AG20443 (cell line): ENCODE measurements at places on chromosomes 4 and X.

GRCh38 chr4:123018396-123018775 lies 96.0 kb upstream of the NUDT6 start:
- no peak for DNase-seq

GRCh38 chr4:178778496-178778895 lies 1336.3 kb upstream of the AGA start:
- DNase-seq: no peak

DNA sequence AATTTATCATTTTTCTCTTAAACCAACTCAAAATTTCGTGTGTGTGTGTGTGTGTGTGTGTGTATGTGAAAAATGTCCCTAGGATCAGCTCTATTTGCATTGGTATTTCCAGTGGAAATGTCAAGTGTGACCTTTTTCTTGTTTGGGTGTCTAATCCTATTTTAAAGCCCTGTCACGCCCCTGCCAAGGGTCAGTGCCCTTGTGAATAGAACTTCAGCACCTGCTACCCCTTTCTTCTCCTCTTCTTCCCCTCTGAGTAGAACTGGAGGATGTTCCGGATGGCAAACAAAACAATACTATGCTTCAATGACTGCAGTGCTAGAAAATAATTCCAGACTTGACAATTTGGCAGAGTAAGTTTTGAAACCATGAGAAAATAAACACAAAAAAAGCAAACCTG lies 67.3 kb downstream of the SPRY1 start:
- no peak for DNase-seq

GRCh38 chr4:78129383-78130108 lies 72.4 kb downstream of the FRAS1 start:
- no peak for DNase-seq

DNA sequence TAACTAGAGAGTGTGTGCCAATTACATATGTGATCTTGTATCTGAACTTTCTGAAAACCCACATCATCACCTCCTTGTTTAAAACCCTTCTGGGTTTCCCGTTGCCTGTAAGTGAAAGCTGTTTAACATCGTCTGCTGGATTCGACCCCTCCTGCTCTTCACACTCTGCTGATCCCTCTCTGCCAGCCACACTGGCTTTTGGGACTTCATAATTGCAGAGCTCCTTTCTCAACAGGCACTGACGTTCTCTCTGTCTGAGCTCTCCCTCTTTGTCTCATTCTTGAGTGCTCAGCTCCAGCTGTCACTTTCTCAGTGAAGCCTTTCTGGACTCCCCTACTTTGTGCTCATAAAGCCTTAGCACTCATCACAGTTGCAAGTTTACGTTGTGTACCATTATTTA lies 153.9 kb downstream of the CEP135 start:
- DNase-seq: no peak

DNA sequence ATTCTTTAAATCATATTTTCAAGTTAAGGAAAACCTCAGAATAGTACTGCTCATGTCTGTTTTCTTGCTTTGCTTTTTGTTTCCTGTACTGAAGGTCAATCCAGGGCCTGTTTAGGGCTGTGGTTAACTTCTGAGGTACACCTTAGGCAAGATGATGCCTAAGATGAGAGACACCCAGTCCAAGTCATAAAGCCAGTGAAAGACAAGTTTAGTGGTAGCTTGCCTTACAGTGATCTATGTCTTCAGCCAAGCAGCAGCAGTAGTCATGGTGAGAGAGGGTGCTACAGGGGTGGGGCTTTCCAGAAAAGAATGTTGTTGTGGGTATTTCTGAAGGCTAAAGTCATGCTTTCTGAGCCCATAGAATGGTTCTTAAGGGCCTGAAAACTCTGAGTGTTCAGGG lies 173.7 kb downstream of the VSIG4 start:
- no peak for DNase-seq

- no peak for DNase-seq
Measured at GRCh38 chr4:176077561-176077960, 11.9 kb downstream of the WDR17 start.

DNA sequence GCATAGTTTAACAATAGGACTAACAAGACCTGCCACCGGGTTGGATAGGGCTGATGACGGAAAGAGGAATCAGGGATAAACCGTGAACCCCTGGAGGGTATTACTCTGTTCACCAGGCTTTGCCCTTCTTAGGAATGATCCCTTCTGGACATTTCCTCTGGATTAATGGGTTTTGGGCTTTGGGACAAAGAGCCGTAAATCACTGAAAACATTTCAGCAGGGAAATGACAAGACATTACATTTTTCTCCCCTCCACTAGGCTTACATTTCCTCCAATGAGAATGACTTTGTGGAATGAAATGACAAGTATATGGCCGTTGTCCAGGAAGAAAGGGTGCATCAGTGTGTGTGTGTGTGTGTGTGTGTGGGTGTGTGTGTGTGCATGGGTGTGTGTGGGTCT lies 25.9 kb upstream of the RBPJ start:
- no peak for DNase-seq

DNA sequence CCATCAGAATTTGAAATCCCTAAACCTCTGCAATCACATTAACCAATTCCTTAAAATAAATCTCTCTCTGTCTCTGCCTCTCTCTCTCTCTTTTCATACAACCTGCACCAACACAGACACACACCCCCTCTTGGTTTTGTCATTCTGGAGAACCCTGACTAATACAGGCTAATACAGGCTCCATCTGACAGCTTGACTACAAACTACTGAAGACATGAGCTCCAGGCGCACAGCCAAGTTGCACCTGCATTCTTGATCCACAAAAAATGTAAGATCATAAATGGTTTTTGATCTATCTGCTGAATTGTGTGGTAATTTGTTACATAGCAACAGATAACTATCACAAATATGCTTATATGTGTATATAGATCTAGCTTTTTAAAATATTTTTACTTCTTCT lies 2414.2 kb downstream of the PCDH7 start:
- DNase-seq: no peak

DNA sequence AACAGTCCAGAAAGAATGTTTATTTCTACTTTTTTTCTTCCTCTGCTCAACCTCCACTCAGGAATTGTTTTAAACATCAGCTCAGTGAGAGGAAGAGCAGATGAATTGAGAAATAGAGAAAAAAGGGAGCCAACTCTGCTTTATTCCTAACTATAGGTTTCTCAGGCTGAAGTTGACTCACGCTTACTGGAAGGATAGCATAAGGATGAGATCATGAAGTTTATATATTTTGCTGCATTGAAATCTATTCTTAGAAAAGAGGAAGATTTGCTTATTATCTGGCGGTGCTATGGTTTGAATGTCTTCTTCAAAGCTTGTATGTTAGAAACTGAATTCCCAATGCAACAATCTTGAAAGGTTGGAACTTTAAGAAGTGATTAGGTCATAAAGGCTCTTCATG lies 1673.4 kb upstream of the PCDH7 start:
- DNase-seq: no peak

DNA sequence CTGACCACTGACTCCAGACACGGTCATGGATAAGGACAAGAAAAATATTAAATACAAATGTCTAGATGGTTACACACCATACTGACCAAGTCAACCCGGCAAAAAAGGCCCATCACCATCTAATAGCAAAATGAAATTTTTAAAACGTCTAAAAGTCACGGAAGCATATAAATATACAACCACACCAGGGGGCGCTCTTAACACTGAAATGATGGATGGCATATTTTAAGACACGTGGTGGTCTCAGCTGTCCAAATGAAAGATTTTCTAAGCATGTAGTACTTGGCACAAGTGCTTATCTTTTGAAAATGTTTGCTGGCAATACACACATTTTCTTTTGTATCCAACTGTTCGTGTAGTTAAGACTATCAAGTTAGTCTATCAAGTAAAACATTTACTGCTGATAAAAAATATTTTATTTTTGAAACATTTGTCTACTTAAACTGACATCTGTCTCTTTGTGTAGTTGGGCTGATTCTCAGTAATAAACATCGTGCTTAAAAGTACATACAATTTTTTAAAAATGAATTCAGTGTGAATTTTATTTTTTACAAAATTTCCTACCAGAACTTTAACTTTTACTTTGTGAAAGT lies 64.6 kb downstream of the COX7B2 start:
- DNase-seq: peak; percentile 18

GRCh38 chrX:15292861-15293260 lies 22.6 kb downstream of the ASB11 start:
- DNase-seq: no peak

GRCh38 chrX:63656871-63657580 lies 128.0 kb downstream of the ARHGEF9 start:
- peak; percentile 51 for DNase-seq

GRCh38 chrX:149286940-149287349 lies 218.2 kb downstream of the IDS start:
- DNase-seq: peak; percentile 47

GRCh38 chrX:41468647-41469323 lies 21.6 kb downstream of the NYX start:
- no peak for DNase-seq

DNA sequence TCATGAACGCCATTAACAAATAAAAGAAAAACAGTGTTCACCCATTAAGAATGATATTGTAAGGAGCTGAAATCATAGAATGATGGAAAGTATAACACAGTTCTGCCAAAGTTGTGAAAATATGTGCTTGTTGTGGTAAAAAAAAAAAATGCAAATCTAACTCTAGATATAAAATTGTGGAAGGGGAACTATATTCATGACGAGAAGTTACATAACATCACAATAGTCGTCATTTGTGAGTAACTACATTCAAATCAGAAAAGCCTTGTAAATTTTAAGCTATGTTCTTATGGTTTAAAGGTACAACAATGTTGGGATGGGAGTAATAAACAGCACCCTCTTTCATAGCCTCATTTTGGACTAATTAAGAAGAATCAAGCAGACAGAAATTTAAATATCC lies 57.6 kb upstream of the PRDM8 start:
- DNase-seq: no peak

DNA sequence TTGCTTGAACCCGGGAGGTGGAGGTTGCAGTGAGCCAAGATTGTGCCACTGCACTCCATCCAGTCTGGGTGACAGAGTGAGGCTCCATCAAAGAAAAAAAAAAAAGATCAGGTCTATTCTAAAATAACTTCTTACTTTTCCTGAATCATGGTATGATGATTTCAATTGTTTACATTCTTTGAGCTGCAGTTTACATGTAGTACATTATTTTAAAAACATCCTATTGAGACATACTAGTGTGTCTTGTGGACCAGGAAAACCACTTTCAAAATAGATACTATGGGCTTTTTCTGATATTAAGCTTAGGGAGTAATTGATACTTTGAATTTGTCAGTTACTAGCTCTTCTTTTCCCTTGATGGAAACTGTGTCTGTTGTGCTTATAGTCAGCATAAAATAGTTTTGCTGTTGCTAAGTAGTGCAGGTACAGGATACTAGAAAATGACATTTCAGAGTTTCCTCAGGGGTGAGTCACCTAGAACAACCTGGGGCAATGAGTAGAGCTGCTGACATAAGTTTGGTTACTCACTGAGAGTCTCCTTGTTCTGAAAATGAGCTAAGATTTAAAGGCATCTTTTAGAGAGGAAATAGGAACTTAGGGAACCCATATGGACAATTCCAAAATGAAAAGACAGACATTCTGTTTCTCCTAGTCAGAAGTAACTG lies 53.2 kb upstream of the C4orf54 start:
- no peak for DNase-seq

DNA sequence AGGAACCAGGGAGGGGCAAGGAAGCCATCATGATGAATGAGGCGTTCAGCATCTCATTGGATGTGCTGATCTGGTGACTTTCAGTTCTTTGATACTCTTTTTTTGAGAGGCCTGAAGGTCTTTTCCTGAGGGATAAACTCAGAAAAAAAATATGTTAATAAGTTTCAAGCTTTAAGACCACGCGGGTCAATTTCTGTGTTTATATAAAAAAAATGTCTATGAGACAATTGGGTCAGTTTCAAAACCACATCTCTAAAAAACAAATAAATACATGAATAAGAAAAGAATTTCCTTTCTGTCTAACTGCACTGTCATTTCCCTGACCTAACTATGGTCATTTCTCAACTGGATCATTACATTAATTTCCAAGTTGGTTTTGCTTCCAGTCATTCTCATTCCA lies 62.6 kb downstream of the TRIML1 start:
- DNase-seq: no peak

DNA sequence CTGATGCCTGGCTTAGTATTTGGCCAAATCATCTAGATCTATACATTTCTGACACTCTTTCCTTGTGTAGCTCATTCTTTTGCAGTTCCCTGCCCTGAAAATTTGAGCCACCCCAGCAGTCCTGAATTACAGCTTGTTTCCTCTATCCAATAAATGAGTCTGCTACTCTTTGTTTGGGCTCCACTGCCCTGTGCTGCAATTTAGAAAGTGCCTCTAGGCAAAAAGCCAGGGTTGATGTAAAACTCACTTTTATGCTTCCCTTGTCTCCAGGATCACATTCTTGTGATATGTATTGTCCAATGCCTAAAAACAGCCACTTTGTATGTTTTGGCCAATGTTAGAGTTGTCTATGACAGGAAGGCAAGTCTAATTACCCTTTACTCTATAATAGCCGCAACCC lies 101.7 kb upstream of the MAP3K15 start:
- peak; percentile 16 for DNase-seq

DNA sequence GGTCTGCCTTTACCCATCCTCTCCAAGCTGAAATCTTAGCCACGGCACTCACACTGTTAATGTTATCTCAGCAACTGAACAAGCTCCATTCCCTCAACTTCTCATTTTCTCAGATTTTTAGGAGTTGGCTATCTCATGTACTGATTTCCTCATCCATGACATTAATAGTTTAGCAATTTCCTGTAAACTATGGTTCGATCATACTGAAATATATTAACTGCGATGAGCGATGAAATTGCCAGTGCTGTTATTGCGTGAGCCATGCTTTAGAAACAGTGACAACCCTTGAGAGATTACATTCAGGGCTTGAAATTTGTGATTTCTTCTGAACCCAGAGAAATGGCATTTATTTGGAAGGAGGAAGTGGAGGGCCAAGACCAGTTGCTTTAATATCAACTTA lies 223.7 kb downstream of the GPAT3 start:
- DNase-seq: no peak

DNA sequence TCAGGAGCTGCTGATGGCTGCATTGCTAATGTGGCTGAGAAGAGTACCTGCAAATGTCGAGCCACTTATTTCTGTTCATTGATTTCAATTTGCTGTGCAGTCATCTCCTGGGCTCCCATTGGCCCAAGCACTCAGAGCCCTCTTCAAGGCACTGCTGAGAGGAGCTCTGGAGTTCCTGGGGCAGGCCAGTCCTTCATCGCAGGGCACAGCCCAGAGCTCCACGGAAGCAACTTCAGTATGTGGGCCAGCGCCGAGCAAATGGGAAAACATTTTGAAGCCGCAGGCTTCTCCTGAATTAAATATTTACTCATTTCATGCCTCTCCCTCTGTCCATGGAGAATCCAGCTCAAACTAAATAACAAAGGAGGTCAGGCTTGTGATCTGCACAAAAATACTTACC lies 383.3 kb downstream of the BCOR start:
- DNase-seq: no peak

- no peak for DNase-seq
Measured at GRCh38 chr4:53026233-53026632, 164.1 kb downstream of the RASL11B start.

DNA sequence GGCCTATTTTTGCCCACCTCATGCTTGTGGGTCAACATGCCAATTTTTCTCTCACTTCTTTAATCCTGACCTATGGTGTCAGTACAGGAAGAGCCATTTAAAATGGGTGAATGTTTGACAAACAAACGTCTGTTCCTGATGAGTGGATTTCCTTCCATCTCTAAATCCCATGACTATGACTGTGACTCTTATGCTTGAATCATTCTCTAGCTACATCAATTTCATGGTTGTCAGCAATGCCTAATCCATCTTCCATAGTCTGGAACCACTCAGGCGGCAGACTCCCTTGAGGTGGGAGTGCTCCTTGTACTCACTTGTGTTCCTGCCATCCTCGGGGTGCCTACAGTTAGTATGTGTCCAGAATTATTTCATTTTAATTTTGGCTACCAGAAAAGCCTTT lies 194.9 kb upstream of the RPS6KA3 start:
- DNase-seq: peak; percentile 8
